Stimulated activated CD8-positive, alpha-beta memory T cell treated with anti-CD3 and anti-CD28 coated beads, Interleukin-4, amount 100 ng/mL, for 1 hour (primary cell): ENCODE measurements at places on chromosomes 2 and 18.

- no peak for DNase-seq
These were observed 147.1 kb downstream of the IKZF2 start for GRCh38 chr2:213004197-213004821.

DNA sequence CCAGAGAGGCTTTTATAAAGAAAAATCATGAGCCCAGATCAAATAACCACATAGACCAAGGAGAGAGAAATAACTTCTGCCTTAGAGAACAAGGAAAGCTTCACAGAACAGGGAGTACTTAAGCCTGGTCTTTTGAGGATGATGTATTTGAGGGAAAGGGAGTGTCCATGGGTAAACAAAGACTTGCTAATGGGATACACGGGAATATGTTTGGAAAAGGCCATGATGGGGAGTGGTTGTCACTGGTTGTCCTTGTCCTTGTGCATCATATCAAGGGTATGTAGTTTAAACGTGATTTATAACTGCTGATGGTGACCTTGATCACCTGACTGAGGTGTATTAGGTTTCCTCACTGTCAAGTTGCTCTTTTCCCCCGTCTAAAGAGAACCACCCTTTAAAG, 169.9 kb downstream of the FAM210A start:
- no peak for DNase-seq

- no peak for DNase-seq
These were observed 1.3 kb downstream of the PROC start for GRCh38 chr2:127419448-127420038.

- no peak for DNase-seq
These were observed 115.8 kb upstream of the NOSTRIN start for GRCh38 chr2:168686452-168687191.

DNA sequence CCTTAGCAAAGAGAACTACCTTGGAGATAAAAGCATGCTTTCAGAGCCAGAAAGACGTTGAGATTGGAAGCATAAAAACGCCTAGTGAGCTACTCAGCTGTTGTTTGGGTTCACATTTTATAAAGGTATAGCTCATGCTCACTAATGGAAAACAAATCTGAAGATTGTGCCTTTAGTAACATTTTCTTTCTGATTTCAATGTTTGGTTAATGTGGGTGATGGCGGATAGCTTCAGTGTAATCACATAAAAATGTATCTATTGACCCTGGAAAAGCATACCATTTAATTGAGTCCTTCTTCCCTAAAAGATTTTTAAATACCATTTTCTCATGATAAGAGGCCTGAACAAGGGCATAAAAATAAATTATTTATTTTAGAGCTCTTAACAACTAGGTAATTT, 73.4 kb downstream of the DTNA start:
- DNase-seq = no peak

- no peak for DNase-seq
These were observed 48.9 kb downstream of the APLF start for GRCh38 chr2:68516051-68516955.

- no peak for DNase-seq
These were observed 6.5 kb upstream of the ZAP70 start for GRCh38 chr2:97706708-97707345.

GRCh38 chr18:61531182-61531581, 198.0 kb downstream of the CDH20 start:
- DNase-seq = no peak

DNA sequence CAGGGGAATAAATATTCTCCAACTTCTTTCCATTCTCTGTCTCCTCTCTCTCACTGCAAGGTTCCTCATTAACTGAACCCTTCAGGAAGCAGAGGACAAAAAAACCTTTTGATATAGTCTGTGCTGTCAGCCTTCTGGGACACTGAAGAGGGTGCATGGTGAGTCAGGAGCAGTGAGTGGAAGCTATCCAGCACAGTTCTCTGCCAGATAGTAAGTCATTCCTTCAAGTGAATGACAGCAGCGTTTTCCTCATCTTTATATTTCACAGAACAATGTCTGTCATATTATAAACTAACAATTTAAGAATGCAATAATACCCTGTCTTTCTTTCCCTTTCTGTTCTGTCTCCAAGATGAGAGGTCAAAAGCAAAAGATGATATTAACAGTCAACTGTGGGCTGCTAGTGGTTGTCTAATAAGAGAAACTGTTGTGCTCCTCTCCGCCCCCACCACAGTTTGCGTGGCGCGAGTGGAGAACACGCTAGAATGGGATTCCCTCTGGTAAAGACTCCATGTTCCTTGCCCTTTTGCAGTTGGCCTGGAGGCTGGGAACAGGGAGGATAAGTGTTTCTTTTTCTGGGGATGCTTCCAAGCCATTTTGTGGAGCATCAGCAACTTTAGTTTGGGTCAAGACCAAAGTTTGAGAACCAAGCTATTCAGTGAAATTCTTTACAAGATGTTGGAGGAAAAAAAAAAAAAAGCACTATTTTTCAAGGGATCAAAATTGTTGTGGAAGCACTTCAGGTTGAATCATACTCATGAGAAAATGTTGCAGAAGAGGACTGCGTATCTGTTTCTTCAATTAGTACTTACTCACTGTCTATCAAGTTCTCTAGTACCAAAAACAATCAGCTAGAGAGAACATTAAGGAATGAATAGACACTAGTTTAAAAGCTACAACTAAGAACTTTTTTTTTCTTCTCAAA, 430.2 kb downstream of the SETBP1 start:
- no peak for DNase-seq

DNA sequence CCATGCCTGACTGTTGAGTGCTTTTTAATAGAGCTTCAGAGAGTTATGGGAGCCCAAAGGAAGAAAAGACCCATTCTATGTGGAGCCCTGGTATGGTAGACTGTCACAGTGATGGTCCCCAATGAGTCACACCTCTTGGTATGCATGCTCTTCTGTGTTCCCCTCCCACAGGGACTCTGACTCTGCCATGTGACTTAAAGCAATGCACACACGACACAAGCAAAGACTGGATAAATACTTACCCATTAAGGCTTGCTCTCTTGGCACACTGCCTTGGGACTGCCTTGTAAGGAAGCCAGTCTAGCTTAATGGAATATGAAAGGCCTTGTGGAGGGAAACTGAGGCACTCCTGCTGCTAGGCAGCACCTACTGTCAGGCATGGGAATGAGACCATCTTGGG, 16.7 kb upstream of the DTNB start:
- DNase-seq = no peak

- no peak for DNase-seq
These were observed 43.0 kb downstream of the CCDC148 start for GRCh38 chr2:158413581-158413980.

GRCh38 chr2:15667809-15668556, 76.3 kb downstream of the DDX1 start:
- DNase-seq = no peak
